Fibroblast of skin of right biceps (primary cell): ENCODE measurements at places on chromosomes 16 and 17.

GRCh38 chr17:48062273-48062672 lies 14.1 kb downstream of the NFE2L1 start:
- no peak for DNase-seq

GRCh38 chr16:14455573-14455972 lies 174.5 kb downstream of the PARN start:
- DNase-seq: peak; percentile 73

- DNase-seq: no peak
These were observed 13.3 kb downstream of the TBKBP1 start for GRCh38 chr17:47707056-47707804.

DNA sequence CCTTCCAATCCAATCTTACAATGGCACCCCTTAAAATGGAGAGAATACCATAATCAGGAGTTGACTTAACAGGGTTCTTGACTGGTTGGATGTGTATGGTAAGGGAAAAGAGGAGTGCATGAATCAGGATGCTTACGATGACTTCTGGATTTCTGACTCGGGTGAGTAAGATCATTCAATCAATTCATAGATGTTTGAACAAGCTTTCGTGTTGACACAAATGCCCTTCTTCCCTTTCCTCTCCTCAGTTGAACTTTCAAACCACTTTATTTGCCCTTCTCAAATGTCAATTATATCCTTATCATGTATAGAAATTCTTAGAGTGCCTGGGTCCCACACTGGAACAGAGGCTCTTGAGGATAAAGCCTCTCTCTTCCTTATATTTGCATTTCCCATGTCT lies 25.9 kb downstream of the ABCC12 start:
- DNase-seq: peak; percentile 78

- no peak for DNase-seq
These were observed 25.1 kb downstream of the C1QTNF1 start for GRCh38 chr17:79048826-79049755.

- DNase-seq: no peak
These were observed 30.7 kb downstream of the TMC7 start for GRCh38 chr16:19014461-19014860.

DNA sequence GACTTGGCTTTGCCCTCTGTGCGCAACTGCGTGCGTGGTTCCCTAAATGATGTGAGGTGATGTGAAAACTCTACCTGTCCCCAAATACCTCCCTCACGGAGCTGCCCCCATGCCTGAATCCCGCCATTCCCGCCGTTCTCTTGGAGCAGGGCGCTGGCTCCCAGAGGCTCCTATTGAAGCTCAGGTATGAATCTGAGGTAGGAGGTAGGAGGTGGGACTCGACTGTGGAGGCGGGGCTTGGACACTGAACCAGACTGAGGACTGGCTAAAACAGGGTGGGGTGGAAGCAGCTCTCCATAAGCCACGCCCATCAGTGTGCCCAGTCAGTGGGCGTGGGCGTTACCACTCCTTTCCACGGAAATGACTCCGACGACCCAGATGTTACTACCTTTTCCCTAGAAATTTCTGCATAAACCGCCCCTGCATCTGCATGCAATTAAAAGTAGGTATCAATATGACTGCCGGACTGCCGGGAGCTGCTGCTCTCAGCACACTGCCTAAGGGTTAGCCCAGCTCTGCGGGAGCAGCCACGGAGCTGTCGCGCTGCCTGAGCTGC lies 41.0 kb downstream of the FOXL1 start:
- DNase-seq: no peak

- peak; percentile 16 for DNase-seq
These were observed 116.0 kb downstream of the SALL1 start for GRCh38 chr16:51035110-51035498.

GRCh38 chr16:845351-845745 lies 44.8 kb upstream of the GNG13 start:
- no peak for DNase-seq

DNA sequence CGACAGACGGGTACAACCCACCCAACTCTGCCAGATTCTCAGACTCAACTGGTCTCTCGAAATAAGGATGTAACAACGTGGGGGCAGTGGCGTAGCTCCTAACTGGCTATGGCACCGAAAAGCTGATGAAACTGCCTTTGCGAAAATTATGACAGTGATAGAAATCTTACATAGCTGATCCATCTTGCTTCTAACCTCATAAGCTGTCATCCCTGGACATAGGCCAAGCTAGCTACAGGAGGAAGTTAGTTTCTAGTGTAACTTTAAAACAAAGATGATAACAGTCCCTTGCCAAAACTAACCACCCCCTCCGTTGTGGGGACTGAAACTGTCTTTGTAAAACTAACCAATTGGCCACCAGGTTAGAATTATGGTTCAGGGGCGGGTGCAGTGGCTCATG lies 220.1 kb downstream of the SLC39A11 start:
- DNase-seq: peak; percentile 57

DNA sequence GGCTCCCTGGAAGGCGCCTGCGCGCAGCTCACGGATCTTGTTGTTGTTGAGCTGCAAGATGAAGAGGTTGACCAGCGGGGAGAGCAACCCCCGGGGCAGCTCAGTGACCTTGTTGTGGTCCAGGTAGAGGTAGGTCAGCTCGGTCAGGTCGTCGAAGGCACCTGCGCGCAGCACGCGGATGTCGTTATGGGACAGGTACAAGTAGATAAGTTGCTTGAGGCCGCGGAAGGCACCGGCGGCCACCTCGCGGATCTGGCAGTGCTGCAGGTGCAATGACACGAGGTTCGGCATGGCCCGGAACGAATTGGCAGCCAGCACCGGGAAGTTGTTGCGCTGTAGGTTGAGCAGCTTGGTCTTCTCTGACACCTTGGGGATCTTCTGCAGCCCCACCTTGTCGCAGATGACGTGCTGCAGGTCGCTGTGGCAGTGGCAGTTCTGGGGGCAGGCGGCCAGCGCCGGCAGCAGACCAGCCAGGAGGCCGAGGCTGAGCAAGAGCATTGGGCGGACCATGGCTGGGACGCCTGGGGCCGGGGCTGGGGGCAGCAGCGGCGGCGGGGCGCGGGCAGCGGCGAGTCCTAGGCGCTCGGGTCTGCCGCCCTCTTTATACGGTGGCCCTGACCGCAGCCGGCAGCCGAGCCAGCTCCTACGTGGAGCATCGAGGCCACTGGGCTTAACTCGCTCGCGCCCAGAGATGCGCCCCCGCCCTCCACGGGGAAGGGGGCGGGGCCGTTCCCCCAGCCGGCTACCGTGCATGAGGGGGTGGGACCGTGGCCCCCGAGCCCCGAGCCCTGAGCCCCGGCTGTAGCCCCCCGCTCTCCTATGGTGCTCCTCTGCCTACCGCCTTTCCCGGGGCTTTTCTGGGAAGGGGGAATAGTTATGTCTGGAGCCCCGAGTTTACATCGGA lies at the start of gene CHAD:
Gene CHAD (minus strand): TSS at position 577 of the 904 bp plus-strand sequence. CDS start 67 bp downstream, at position 510.
- no peak for DNase-seq

- DNase-seq: no peak
These were observed 3.8 kb downstream of the RNF213 start for GRCh38 chr17:80264205-80265075.

- DNase-seq: peak; percentile 66
These were observed at the start of gene LASP1NB for GRCh38 chr17:38925263-38925995. Gene LASP1NB (plus strand): TSS chr17:38925614.

- DNase-seq: peak; percentile 84
These were observed 129.2 kb upstream of the MYOCD start for GRCh38 chr17:12536472-12536871.

GRCh38 chr16:24635900-24636610 lies 93.4 kb upstream of the TNRC6A start:
- DNase-seq: peak; percentile 97

DNA sequence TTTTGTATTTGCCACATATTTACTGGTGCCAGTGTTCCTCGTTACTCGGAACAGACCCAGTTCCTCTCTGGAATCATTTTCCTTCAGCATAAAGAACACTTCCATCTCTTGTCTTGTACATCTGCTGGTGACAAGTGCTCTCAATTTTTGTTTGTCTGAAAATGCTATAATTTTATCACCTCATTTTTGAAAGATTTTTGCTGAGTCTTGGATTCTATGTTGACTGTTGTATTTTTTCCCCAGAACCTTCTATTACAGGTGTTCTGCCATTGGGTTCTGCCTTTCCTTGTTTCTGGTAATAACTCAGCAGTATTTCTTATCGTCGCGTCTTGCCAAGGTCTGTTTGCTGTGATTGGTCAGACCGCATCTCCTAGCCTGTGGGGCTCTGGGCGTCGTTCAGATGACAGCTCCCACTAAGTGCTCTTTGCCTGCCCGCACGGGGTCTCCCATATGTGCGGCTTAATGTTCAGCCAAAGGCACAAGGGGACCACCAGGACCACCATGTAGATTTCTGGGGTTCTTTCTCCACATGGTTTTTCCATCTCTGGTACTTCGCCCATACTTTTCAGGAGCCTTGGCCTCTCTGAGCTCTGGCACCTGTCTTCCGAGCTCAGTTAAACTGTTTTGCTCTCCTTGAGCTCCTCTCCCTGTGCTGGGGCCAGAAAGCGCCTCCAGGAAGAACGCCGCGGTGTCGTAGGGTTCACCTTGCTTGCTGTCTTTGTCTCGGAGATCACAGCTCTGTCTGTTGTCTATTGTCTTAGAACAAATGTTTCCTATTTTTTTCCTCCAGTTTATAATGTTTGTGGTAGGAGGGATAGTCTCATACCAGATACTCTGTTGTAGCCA lies 80.0 kb downstream of the METRNL start:
- no peak for DNase-seq

DNA sequence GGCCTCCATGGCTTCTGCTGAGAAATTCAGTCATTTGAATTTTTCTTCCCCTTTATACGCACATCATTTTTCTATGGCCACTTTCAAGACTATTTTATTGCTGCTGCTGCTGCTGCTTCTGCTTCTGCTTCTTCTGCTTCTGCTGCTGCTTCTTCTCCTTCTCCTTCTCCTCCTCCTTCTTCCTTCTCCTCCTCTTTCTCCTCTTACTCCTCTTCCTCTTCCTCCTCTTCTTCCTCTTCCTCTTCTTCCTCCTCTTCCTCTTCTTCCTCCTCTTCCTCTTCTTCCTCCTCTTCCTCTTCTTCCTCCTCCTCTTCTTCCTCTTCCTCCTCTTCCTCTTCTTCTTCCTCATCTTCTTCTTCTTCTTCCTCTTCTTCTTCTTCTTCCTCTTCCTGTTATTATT lies 22.4 kb downstream of the CPD start:
- DNase-seq: no peak

DNA sequence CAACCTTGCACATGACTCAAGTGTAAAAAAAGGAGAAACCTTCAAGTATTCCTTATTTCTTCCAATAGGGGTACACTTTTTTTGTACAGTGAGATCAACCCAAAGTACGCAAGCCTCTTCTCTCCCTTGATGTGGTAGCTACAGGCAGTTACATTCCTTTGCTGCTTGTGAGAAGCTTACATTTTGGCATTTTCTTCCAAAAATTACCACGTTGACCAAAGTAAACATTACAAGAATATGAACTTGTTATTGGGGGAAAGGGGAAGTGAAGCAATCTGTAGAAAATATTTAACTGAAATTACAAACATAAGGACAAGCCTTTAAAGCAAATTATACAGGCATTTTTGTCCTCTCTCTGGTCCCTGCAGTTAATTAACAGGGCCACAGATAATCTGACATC lies 97.0 kb upstream of the TOB1 start:
- no peak for DNase-seq

DNA sequence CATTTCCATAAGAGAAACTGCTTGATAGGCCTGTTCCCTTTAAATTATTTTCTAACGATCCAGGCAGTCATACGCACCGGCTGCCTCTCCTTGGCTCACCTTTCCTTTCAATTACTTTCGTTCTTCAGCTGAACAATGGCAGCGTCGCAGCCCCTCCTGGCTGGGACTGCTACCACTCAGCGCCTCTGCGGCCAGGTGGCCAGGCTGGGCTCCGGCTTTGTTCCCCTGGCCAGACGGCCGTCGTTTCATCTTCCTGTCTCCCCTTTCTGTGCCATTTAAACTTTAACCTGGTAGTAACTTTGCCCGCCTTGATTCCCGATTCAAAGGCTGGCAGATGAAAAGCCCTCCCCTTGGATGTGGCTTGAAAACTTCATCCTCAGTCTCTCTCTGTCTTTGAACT lies 79.0 kb downstream of the C16orf78 start:
- DNase-seq: no peak

- no peak for DNase-seq
These were observed 97.9 kb upstream of the CRHR1 start for GRCh38 chr17:45686250-45686649.

- DNase-seq: no peak
These were observed 25.9 kb upstream of the SPATA32 start for GRCh38 chr17:45287526-45288500.

GRCh38 chr17:67050066-67050465 lies 5.7 kb downstream of the CACNG1 start:
- no peak for DNase-seq

DNA sequence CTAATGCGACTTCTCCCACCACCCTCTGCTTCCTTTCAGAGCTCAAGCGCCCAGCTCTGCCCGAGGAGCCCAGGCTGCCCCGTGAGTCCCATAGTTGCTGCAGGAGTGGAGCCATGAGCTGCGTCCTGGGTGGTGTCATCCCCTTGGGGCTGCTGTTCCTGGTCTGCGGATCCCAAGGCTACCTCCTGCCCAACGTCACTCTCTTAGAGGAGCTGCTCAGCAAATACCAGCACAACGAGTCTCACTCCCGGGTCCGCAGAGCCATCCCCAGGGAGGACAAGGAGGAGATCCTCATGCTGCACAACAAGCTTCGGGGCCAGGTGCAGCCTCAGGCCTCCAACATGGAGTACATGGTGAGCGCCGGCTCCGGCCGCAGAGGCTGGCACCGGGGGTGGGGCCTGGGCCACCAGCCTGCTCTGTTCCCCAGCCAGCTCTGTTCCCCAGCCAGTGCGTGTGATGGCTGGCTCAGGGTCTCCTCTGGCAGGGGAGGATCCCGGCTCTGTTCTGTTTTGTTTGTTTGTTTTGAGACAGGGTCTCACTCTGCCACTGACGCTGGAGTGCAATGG lies 18.7 kb downstream of the CRISPLD2 start:
- peak; percentile 70 for DNase-seq

DNA sequence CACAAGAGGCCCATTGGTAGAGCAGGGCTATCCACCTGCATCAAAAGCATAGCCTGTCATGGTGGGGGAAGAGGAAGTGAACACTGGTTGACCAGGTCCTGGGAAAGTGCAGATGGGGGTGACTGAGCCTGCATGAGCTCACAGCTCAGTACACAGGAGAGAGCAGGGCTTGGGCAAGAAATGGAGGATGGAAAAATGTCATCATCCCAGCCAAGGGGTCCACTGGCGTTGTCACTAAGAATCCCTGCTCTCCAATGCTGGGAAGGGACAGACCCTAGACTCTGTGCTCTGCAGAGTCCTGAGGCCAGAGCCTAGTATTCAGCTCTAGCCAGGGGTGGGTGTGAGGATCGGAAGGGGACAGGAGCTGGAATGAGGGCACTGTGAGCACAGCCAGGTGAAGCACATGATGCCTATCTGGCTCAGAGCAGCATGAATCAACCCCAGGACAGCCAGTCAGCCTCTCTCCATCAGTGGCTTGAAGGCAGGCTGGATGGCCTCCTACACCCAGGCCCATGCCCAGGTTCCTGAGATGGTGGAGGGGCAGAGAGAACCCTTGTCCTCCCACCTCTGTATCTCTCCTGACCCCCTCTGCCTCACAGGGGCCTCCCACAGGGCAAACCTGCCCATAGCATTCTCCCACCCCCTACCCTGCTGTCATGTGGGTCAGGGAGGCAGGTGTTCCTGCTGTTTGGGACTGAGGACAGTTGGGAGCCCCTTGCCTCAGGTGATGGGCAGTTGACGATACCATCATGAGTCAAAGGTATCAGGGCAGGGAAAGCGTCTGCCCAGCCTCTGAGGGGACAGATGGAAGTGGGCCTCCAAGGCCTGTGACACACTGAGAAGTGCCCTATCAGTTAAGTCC lies 13.8 kb upstream of the CTCF start:
- no peak for DNase-seq

- DNase-seq: no peak
These were observed 1.4 kb upstream of the IL34 start for GRCh38 chr16:70644763-70645597.

- DNase-seq: peak; percentile 48
These were observed 5.0 kb downstream of the TBKBP1 start for GRCh38 chr17:47698749-47699535.
